ENCODE measurements at places on chromosomes 4 and X. TPM values are rescaled to one million over a fixed set of nuclear protein-coding genes. Genes with fewer than 3 reads are reported as not detected.

GRCh38 chrX:135345107-135345589, 35.9 kb downstream of the ETDC start:
- DNase-seq: peak; percentile 48
- peak overlapping the region; percentile 76 for H3K4me3 ChIP-seq
- H3K27me3 ChIP-seq: peaks cover 2% of the 10 kb centered on the region
- H3K4me1 ChIP-seq: peaks cover 11% of the 10 kb centered on the region
- H3K36me3 ChIP-seq: no peaks in the 10 kb centered on the region

DNA sequence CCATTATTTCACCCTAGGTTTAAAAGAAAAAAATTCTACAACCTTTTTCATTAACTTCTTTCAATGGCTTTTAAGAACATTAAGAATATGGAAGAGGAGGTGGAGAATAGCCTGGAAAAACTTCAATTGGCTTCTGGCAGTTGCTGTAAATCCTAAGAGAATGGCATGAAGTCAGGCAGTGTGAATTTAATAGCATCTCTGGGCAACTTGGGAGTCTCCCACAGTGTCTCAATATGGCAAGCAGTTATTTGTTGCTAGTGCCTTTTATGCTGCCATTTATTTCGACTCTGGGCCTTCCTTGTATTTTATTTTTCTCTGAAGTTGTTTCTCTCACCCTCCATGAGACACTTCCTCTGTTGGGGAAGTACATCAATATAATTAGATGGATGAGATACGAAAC, 322.1 kb downstream of the CBLL2 start:
- DNase-seq: no peak
- H3K4me3 ChIP-seq: no peak overlapping the region
- H3K36me3 ChIP-seq: no peaks in the 10 kb centered on the region
- H3K27me3 ChIP-seq: no peaks in the 10 kb centered on the region
- no peaks in the 10 kb centered on the region for H3K4me1 ChIP-seq

GRCh38 chrX:107675823-107676555, 47.7 kb downstream of the PRPS1 start:
- peak overlapping the region; percentile 31 for H3K4me3 ChIP-seq
- no peak for DNase-seq
- peak overlapping the region; percentile 90 for H3K27ac ChIP-seq
- H3K36me3 ChIP-seq: no peaks in the 10 kb centered on the region

The SLC34A2 gene
- not detected for total RNA-seq

The FRMD7 gene
- total RNA-seq: 0.28 TPM

DNA sequence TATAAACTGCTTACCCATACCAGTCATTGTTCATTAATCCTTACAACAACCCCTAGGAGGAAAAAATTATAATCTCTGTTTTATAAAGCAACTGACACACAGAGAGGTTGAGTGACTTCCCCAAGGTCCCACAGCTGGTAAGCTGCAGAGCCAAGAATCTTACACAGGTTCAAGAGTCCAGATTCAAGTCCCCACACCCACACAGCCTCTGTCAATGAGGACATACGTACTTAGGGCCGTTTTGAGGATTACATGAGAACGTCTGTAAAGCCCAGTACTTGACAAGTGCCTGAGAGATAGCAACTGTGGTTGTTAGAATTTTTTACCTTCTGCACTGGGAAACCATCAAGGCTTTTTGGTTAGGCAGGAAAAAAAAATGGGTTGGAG, 556 bp upstream of the SLC25A43 start:
- no peak for DNase-seq
- H3K4me1 ChIP-seq: peaks cover 8% of the 10 kb centered on the region
- peak overlapping the region; percentile 72 for H3K4me3 ChIP-seq
- H3K36me3 ChIP-seq: no peaks in the 10 kb centered on the region

The ZNF595 gene
- total RNA-seq: 7.2 TPM

GRCh38 chr4:112007391-112007790, 137.9 kb upstream of the FAM241A start:
- no peaks in the 10 kb centered on the region for H3K27me3 ChIP-seq
- no peak overlapping the region for H3K27ac ChIP-seq
- no peaks in the 10 kb centered on the region for H3K4me1 ChIP-seq
- H3K36me3 ChIP-seq: no peaks in the 10 kb centered on the region

DNA sequence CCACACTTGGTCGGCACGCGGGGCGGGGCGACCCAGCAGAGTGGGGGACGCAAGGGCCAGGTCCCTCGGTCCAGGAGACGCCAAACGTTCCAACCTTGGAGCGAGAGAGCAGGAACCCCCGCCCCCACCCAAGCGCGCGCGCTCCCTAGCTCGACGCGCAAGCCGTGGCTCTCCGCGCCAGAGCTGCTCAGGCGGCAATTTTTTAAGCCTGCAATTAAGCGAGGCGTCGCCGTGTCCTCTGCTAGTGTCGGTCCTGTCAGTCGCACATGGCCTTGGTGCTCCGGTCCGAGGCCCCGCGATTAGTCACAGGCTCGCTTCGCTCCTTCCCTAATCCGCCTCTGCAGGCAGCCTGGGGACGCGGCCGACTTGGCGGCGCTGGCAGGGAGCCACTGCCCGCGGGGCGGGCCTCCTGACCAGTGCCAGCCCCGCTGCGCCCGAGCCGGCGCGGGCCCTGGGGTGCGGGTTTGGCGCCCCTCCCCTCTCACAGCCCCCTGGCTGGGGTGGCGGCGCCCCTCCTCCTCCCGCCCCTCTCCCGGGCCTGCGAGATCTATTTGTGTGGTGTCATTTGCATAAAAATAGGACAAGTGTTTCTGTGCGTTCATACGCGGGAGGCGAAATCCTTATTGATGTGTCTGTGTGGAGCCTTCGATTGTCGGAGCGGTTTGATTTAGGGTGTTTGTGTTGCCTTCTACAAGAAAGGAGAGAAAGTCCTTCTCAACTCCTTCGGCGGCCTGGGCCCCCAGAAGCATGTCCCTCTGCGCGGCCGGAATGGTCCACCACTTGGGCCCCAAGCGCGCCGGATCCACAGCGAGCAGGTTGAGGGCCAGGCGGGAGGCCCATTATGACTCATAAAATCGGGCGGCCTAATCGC, 9.8 kb upstream of the BCOR start:
- peak; percentile 36 for DNase-seq
- H3K36me3 ChIP-seq: no peaks in the 10 kb centered on the region
- H3K4me1 ChIP-seq: peaks cover 2% of the 10 kb centered on the region
- H3K4me3 ChIP-seq: peak overlapping the region; percentile 43

Measured in heart right ventricle (tissue), 16 donors.